Coronary artery (tissue), 2 donors: ENCODE measurements at places on chromosomes 4 and X.

- no peak for DNase-seq
These were observed 94.5 kb upstream of the GC start for GRCh38 chr4:71878376-71878775.

DNA sequence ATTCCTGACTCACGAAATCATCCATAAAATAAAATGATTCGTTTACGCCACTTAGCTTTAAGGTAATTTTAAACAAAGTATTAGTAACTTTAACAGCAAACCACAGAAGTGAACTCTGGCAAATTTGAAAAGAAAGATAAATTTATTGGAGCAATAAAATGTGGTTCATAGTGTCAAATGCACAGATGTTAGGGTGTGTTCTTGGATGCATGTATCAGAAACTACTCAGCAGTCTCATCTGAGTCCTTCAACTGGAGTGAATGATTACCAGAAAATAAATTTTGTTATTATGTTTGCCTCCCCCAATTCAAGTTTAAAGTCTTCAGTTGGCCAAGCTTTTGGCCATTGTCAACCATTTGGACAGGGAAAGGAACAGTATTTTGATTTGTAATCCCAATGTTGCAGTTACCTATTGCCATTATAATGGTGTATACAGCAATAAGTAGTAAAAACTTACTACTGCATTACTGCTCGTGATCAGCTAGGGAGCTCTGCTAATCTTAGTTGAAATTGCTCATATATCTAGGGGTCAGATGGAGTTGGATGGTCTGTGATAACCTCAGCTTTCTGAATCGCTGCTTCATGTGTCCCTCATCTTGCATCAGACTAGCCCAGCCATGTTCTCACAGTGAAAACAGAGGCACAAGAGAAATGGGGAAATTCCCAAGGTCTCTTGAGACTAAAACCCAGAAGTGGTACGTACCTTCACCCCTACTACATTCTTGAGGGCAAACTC lies 254.6 kb upstream of the KCNIP4 start:
- DNase-seq = no peak

GRCh38 chrX:18271725-18272124 lies 51.0 kb upstream of the BEND2 start:
- DNase-seq = no peak

DNA sequence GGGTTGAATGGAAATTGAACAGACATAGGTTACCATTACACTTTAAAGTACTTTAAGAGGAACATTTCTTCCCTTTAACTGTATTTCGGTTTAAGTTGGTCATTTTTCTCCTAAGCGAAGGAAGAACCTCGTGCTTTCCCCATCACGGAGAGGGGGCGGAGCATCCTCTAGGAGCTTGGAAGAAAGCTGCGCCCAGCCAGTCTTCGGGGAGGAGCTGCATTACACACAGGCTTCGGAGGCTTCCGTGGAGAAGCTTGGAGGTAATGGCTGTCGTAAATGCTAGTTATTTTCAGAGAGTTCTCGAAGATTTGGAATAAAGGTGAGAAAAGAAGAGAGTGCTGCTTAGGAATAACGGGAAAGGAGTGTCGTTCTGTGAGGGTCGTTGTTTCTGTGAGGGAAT lies at the start of gene PWWP3B:
PWWP3B (plus strand) TSS at position 199 of the 400 bp plus-strand sequence. CDS start 37,128 bp downstream, outside the sequence.
- DNase-seq = no peak

- no peak for DNase-seq
These were observed 10.7 kb downstream of the SMAD1 start for GRCh38 chr4:145492376-145492775.

GRCh38 chr4:5969336-5969735 lies 48.9 kb downstream of the C4orf50 start:
- peak; percentile 26 for DNase-seq

DNA sequence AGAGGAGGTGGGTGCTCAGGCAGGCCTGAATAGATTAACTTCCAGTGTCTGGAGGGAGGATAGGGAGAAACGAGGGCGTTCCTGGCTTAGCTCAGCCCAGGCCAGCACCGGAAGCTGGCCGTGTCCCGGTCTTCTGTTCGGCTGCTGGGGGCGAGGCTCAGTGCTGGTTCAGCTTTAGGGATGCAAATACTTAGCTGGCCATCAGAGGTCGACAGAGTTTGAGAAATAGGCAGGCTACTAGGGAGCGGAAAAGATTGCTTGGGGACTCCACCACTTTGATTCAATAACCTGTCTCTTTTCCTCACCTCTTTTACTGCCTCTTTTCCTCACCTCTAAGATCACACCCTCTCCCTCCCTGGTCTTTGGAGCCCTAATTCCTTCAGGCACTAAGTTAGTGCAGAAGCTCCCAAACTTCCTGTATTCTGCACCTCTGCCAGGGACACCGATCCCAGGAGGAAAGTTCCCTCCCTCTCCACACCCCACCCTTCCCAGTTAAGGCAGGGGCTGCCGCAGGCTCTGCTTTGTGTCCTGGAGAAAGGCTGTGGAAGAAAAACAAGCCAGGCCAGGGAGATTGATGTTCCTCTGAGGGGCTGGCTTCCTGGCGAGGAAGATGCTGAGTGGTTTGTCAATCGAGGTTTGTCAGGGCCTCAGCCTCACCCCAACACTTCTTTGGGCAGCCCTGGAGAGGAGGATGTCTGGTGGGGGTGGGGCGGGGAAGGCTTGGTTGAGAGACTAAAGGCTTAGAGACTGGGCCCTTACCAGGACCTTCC lies 6.0 kb upstream of the EFNB1 start:
- no peak for DNase-seq
